Foreskin melanocyte (primary cell): ENCODE measurements at places on chromosomes 4 and X.

GRCh38 chrX:47138171-47138570 lies 6.3 kb downstream of the NDUFB11 start:
- DNase-seq, result no peak

DNA sequence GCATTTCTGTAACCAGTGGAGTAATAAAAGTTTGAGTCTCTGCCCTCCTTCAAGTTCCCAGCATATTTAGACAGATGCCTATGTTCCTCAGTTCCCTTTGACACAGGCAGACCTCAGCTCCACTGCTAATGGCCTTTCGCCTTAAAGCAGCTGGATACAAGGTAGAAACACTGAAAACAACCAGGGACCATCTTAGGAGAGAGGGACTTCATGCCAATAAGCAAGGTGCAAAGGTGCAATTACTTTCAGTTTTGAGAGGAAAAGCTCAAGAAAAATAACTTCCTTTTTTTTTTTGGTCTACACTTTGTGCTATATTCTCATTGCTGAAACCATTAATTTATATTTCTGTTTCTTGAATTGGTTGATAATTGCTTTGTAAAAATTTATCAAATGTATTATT lies 781.9 kb upstream of the GALNTL6 start:
- DNase-seq, result no peak

DNA sequence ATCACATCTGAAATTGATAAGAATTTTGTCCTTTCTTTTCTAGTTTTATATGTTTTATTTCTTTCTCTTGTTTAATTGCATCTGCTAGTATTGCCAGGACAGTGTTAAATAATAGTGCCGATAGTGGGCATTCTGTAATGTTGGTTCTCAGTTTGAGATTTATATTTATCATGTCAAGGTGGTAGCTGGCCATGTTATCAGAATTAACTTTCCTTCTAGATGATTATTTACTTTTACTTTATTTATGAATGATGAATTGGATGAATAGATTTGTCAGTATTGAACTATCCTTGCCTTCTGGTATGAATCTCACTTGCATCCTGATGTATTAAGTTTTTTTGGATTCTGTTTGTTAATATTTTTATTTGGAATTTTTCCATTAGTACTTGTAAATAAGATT lies 42.7 kb downstream of the METAP1 start:
- DNase-seq, result no peak

- DNase-seq, result peak; percentile 52
These were observed at the start of gene RASGEF1B for GRCh38 chr4:81471588-81472280. TSS of gene RASGEF1B (minus strand) at chr4:81471907. CDS start at chr4:81459508, 12,399 bp downstream.

- no peak for DNase-seq
These were observed 248.3 kb upstream of the GATB start for GRCh38 chr4:152009031-152009670.

DNA sequence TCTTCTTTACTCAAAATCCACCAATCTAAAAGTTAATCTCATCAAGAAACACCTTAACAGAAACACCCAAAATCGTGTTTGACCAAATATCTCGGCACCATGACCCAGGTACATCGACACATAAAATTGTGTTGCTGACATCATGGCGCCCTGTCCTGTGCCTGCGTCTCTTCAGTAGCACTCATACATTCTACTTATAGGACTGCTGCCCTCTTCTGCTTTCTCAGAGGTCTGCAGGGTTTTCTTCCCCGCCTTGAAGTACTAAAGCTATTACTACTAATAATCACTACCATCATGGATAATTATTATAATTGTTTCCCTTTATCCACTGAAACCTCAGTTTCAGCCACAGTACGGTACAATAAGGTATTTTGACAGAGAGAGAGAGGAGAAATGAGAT lies 1403.1 kb upstream of the TENM3 start:
- DNase-seq, result no peak

- DNase-seq, result no peak
These were observed 674 bp downstream of the SH3D19 start for GRCh38 chr4:151324752-151325110.

DNA sequence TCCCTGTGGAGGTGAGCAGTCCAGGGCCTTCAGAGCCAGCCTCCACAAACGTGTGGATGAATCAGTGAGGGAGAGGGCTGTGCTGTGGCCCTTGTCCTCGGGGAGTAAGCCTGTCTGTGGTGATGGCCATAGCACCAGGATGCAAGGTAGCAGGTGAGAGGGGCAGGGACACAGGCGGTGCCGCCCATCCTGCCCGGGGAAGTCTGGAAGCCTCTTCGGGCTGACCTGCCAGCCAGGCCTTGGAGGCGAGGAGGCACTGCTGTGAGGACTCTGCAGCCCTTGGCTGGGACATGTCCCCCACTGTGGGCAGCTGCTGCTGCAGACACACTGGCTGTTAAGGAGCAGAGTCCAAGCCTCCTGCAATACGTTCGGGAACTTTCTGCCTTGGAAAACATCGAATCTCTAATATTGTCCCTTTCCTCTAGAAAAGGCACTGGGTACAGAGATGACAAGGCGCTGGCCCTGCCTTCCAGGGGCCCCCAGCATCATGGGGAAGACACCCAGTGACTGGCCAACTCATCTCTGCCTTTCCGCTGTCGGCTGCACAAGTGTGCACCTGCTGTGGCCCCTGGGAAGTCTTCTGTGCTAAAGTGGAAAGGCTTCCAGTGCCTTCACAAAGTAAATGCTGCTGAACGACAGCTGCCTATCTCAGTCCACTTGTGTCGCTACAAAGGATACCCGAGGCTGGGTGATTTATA lies 101.4 kb downstream of the ADRA2C start:
- DNase-seq, result no peak

- DNase-seq, result no peak
These were observed 226.7 kb downstream of the ARHGAP10 start for GRCh38 chr4:147958489-147959065.

GRCh38 chrX:21905953-21906352 lies 34.6 kb upstream of the SMS start:
- no peak for DNase-seq

DNA sequence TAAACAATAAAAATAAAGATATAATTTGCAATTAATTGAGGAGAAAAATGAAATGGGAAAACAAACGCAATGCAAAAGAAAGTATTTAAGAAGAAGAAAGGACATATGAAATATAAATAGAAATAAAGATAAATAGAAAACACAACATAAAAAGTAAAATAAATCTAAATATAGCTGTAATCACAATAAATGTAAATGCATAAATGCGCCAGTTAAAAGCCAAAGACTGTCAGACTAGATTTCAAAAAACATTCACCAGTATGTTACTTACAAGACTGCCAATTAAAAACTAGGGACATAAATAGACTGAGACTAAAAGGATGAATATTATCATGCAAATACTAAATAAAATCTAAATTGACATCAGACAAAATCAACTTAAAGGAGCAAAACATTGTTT lies 102.4 kb downstream of the KDR start:
- no peak for DNase-seq

DNA sequence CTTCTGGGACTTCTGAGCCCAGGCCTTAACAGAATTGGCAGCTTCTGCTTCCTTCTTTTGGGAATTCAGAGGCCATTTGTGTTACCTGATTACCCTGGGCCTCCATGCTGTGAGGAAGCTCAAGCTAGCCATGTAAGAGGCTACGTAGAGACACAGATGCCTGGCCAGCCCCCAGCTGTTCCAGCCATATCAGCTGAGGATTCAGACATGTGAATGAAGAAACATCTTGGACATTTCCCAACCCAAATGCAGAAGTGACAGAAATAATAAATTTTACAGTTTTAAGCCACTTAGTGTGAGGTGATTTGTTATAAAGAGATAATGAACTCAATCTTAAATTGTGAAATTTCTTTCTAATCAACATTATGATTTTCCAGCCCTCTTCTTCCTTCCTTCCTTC lies 18.7 kb upstream of the ZNF827 start:
- DNase-seq, result no peak

- no peak for DNase-seq
These were observed 122.4 kb downstream of the PALLD start for GRCh38 chr4:168619266-168619631.

GRCh38 chrX:152873361-152873760 lies 24.5 kb upstream of the ZNF185 start:
- no peak for DNase-seq

DNA sequence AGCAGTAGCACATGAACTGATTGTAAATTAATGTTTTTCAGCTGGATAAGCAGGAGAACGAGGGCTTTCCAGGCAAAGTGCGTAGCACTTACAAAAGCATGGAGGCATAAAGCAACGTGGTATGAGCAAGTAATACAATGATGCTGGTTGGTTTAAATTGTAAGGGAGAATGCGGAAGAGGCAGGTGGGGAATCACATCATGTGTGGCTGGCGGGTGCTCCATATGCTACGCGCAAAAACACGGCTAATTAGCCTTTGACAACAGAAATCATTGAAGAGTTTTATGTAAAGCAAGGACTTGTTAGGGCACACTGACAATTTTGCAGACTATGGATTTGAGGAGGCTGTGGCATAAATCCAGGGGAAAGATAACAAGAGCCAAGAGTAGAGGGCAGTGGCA lies 14.6 kb downstream of the SYTL4 start:
- no peak for DNase-seq

- no peak for DNase-seq
These were observed 59.5 kb downstream of the NSG1 start for GRCh38 chr4:4446434-4446833.

GRCh38 chr4:80788798-80789197 lies 241.7 kb upstream of the BMP3 start:
- no peak for DNase-seq

DNA sequence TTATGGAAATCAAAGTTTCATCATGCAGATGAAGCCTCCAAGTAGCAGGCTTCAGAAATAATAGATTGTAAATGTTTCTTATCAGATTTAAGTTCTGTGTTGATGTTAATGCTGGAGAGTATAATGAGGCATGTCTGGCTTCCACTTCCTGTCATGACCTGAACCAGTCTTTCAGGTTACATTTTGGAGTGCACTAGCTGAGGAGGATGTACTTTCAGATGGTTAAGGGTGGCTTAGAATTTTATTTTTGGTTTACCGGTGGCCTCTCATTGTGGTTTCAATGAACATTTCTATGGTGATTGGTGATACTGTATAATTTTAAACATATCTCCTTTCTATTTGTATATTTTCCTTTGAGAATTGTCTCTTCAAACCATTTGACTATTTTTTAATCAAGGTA lies 890.4 kb downstream of the SH3BGRL start:
- no peak for DNase-seq

DNA sequence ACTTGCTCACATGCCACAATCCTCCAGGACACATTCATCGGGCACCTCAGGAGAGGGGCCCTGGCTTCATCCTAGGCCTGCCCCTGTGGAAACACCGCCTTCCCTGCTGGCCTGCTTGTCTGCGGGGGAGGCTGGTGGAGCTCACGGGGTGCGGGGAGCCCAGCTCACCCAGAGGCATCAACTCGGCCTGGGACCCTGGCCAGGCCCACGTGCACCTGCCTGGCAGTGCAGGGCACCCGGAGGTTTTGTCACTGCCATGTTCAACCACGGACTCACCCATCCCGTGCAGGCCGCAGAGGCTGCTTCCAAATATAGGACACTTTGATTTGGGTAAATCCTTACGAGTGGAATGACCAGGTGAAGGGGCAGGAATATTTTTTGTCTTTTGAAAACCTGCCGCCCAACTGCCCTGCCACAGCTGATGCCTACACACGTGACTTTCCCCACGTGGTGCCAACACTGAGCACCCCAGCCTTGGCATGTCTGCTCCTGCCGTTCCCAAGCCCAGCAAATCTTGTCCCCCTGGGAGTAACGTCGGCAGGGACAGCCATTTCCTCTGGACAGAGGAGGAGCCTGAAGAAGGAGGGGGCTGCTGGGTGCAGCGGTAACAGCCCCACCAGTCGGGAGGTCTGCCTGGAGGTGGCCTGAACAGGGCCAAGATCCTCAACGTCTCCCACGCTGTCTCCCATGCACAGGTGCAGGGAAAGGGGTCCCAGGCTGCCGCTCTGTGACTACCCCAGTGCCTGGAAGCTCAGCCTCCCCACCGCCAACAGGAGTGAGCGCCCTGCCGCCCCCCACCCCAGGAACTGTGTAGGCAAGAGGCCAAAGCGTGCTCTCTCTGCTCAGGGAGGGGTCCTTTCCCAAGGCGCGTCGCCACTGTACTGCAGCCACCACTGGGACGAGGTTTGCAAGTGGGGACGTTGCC lies 8.5 kb downstream of the MXD4 start:
- no peak for DNase-seq

DNA sequence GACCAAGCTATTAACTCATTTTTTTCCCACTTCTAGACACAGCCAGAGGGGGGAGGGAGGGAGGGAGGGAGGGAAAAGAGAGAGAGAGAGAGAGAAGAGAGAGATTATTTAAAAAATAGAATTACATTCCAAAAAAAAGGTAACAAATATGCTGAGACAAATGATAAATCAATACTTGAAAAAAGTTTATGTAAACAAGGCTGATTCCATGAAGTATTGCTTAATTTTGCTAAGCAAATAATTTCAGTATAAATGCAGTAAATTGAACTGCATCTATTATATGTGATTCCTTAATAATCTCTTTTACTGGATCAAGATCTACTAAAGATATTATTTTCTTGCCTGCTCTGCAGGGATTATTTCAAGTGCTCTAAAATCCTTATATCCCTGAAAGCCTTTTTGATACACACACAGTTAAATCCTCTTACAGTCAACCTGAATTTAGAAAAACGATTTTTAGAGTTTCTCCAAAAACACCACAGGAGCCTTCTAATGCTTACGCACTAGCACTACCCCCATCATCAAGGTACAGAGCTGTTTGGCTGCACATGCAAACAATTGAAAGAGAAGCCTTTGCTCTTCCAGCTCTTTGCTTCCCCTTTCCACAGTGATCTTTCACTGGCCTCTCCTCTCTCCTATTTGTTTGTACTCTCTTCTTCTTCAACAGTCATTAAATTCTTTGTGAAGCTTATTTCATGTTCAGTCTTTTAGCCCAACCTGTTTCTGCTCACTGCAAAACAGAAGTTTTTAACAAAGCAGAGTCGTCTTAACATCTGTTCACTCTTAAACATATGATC lies 426.3 kb upstream of the FAM241A start:
- DNase-seq, result no peak

- DNase-seq, result no peak
These were observed 1.5 kb upstream of the MAP7D2 start for GRCh38 chrX:20118065-20118824.

DNA sequence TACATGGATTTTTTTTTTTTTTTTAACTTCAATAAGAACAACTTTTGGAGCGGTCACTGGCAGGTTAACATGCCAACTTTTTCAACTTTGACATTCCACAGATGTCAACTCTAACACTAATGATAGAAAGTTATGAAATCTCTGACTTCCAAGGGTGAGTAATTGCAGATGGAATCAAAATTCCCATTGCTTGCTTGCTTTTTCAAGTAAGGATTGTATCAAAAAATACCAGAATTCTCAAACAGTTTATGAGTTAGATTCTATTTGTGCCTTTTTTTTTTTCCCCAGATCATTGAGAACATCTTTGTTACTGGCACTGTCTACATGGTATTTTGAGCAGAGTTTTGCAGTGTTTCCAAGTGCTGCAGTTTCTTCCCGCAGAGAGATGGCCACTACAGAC lies 50.3 kb upstream of the OTUD4 start:
- no peak for DNase-seq

GRCh38 chr4:87239821-87240220 lies 19.4 kb upstream of the KLHL8 start:
- no peak for DNase-seq
